ENCODE measurements at places on chromosomes 7 and 10. TPM values are rescaled to one million over a fixed set of nuclear protein-coding genes. Genes with fewer than 3 reads are reported as not detected.

Gene SPDYE17
- total RNA-seq: not detected

Gene ACTL6B
- not detected for total RNA-seq

Gene CPA2
- not detected for total RNA-seq

Gene ARHGEF35
- 8.3 TPM for total RNA-seq

Gene COL1A2
- 404 TPM for total RNA-seq

Gene PRSS37
- not detected for total RNA-seq

Gene ZNF107
- total RNA-seq: 3.6 TPM

Gene MBL2
- total RNA-seq: not detected

Gene POM121L12
- not detected for total RNA-seq

Gene PRKCQ
- 1.8 TPM for total RNA-seq

Gene CCAR1
- 215 TPM for total RNA-seq

Gene CCDC136
- 1.9 TPM for total RNA-seq

Gene ANKRD22
- not detected for total RNA-seq

Gene MYH16
- total RNA-seq: not detected

Gene CTNNA3
- 3.3 TPM for total RNA-seq

Gene EVX1
- not detected for total RNA-seq

Gene EN2
- not detected for total RNA-seq

Measured in Peyer's patch (tissue), 4 donors.